Esophagus squamous epithelium (tissue), 5 donors: ENCODE measurements at places on chromosomes 6 and 20.

DNA sequence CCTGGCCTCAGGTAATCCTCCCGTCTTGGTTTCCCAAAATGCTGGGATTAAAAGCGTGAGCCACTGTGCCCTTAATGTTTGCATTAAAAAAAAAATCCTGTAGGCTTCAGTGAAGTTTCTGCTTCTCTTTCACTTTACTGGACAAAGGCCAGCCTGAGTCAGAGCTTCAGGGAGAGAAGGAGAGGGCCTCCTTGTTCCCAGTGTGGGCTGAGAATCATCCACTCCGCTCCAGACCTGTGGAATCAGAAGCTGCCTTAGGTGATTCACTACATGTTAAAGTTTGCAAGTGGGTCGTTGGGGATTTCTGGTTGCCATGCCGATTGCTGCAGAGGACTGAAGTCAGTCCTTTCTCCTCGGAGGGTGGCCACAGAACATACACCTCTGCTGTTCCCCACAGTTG lies 113.3 kb upstream of the EEF1E1 start:
- no peak for DNase-seq

GRCh38 chr6:46517202-46517601 lies 26.0 kb upstream of the RCAN2 start:
- no peak for DNase-seq

- no peak for DNase-seq
Observed at GRCh38 chr6:124868481-124868880, 93.8 kb upstream of the RNF217 start.

- no peak for DNase-seq
Observed at GRCh38 chr20:32456869-32457478, 98.8 kb downstream of the ASXL1 start.

GRCh38 chr20:17673084-17673483 lies 9.0 kb downstream of the RRBP1 start:
- no peak for DNase-seq

DNA sequence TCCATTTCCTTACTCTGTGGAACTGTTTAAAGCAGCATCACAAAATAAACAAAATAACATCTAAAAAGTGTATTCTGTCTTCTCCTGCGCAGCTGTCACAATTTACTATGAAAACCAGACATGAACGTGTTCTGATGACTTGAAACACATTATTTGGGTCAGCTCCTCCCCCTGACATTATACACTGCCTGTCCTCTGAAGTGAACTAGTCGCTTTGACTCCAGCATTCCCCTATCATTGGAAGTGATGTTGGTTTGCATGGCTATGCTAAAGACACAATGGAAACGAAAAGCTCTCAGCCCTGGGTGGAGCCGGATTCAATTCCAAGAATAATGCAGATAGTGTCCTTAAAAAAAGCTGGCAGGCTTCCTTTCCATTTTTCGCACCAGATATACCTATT lies 125.9 kb downstream of the FYN start:
- DNase-seq, result no peak

DNA sequence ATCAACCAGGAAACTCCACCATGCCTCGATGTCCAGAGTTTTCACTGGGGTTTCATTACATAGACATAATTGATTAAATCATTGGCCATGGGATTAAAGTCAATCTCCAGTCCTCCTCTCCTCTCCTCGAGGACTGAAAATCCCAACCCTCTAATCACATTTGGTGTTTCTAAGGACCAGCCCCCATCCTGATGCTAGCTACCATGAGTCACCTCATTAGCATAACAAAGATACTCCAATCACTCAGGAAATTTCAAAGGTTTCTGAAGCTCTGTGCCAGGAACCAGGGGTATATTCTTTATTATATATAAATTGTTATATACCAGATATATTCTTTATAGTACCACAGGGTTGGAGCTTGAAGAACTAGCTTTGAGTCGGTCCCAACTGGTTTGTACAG lies 212.9 kb upstream of the PRND start:
- DNase-seq, result no peak

- no peak for DNase-seq
Observed at GRCh38 chr20:37968841-37969401, 64.3 kb downstream of the TTI1 start.

- DNase-seq, result no peak
Observed at GRCh38 chr6:55895972-55896730, 20.8 kb upstream of the BMP5 start.

GRCh38 chr6:41051873-41052272 lies 1.1 kb upstream of the APOBEC2 start:
- no peak for DNase-seq

DNA sequence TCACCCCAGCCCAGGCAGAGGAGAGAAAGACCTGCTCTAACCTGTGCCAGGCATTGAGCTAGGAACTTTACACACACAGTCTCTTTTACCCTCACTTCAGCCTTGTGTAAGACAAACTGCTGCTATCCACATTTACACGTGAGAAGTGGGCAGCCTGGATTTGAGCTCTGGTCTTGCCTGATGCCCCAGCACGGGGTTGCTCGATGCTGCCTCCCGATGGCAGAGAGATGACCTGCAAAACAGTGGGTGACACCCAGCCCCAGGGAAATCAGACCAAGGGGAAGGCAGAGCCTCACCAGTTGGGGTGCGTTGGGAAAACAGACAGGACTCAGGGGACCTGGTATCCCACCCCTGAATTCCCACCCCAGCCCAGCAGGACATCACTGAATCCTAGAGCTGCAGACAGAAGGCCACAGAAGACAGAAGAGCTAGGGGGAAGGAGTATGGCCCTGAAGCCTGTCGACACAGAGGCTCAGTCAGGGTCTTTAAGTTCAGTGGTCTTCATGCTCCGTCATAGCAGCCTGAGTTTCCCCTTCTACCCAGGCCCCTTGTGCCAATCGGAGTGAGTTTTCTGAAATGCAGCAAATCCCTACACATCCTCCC lies 990 bp downstream of the BPI start:
- no peak for DNase-seq

DNA sequence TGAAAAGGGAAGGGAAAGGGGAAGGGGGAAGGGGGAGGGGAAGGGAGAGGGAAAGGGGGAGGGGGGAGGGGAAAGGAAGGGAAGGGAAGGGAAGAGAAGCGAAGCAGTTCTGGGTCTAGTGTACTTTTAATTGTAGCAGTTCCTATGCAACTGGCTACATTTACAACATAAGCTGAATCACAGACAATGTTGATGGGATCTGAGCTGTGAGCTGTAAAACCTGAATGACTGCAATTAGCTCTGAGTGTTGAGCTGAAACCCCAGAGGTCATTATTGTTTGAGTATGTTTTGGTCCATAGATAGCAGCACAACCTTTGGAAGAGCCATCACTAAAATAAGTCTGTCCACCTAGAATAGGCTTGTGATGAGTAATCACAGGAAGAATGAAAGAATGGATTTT lies 7.2 kb upstream of the ABHD12 start:
- DNase-seq, result no peak

DNA sequence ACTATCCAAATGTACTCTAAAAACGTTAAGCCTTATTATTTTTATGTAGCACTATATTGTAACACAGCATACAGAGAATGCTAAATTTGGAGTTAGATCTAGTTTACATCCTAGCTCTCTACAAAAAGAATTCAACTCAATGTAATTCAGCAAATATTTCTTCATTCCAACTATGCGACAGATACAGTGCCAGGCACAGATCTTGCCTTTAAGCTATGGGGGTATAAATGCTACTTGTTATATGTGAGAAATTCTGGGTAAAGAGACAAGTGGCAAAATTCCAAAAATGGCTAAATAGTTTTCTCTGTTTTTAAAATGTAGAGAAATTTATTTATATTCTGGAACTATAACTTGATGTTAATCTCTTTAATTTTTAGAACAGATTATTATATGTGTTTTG lies 63.2 kb downstream of the SEL1L2 start:
- DNase-seq, result no peak

DNA sequence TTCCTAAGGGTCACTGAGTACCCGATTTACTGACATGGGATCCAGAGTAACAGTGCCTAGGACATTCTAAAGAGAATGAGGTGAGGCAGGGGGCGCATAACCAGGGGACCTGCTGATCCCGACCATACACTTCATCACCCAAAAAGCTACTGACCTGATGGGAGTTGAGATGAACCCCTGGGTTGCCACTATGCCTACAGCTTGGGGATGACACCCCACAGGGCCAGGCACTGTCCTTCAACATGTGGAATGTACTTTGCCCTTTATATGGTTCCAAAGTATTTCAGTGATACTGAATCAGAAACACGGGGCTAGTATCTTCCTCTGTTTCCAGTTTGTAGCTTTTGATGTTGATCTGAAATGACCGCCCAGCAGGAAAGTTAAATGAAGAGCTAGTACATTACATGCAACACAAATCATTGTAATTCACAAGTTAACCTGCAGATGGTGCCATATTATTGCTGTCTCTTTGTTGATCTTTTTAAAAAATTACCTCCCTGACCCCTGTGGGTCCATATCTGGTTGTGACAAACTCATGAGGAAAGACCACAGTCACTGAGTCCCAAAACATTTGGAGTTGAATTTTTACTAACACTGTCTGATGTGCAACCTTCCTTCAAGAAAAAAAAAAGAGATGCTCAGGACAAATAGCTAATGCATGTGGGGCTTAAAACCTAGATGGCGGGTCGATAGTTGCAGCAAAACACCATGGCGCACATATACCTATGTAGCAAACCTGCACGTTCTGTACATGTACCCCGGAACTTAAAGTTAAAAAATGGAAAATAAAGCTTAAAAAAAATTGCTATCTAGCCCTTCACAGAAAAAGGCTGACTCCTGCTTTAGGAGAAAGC lies 42.7 kb upstream of the GCNT2 start:
- DNase-seq, result no peak

GRCh38 chr6:116201538-116201937 lies 52.3 kb downstream of the TSPYL4 start:
- DNase-seq, result no peak

- DNase-seq, result no peak
Observed at GRCh38 chr20:36279362-36279761, 26.8 kb upstream of the DLGAP4 start.

GRCh38 chr20:38307371-38308046 lies 3.6 kb downstream of the BPI start:
- DNase-seq, result no peak

DNA sequence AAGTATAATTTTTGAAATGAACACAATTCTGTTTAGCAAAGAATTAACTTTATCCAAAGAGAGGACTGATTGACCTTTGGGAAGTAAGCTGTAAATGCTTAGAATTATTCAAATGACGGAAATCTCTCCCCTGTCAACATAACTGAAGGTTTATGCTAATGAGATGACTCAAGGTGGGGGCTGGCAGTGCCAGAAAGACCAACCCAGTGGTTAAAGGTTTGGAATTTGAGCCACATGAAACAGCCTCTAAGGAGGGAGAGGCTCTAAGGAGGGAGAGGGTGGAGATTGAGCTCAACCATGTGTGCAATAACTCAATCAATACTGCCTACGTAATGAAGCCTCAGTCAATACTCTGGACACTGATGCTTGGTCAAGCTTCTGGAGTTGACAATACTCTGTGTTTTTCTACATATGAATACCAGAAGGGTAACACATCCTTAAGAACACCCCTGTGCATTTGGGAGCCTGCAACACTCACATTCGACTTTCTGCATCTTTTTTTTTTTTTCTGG lies 123.4 kb upstream of the TENT5A start:
- no peak for DNase-seq

GRCh38 chr20:19478320-19478895 lies 266.0 kb downstream of the SLC24A3 start:
- no peak for DNase-seq

DNA sequence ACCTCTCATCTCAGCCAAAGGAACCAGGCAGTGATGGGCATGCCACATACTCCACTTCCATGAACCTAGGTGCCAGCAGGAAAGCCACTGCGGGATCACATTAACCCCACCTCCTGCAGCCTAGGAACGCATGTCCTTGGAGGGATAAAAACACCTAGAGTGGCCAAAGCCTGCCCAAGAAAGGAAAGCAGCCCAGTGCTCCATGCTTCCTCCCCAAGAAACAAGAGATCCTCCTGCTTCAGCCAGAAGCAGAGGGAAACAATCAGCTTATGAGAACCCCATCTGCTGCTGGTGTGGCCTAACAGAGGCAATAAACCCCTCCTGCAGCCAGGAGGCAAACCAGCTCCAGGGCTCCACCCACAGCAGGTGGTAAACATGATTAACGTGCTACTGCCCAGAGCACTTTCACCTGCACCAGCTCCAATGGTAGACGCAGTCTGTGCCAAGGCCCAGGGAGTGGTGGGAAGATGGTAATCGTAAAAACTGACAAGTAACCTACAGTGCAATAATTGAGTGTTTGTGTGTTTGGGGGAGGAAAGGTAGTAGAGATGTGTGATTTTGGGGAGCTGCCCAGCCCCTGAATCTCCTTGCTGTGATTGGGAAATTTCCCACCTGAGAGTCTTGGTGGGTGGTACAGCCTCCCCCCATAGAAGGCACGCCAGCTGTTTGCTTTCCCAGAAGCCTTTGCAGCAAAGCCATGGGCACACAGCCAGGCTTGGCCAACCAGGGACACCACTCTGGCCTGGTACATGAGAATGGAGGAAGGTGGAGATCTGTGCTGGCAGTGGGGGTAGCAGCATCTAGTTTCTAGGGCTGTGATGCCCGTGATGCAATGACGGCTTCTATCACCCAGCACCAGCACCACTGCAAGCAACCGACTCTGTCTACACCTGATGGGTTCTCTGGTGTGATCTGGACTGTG lies 50.6 kb upstream of the TBC1D7 start:
- DNase-seq, result no peak

DNA sequence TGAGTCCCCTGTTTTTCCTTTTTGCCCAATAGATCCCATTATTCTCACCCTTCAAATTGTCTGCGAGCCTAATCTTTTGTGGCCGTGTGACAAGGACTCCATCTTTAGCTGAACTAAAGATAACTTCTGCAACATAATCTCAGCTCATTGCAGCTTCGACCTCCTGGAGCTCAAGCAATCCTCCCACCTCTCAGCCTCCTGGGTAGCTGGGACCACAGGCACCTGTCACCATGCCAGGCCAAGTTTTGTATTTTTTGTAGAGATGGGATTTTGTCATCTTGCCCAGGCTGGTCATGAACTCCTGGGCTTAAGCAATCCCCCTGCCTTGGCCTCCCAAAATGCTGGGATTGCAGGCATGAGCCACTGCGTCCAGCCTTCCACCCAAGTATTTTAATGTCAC lies 161.0 kb downstream of the GJA1 start:
- no peak for DNase-seq

GRCh38 chr6:53042112-53042511 lies 23.1 kb upstream of the FBXO9 start:
- DNase-seq, result no peak

- DNase-seq, result no peak
Observed at GRCh38 chr6:166351715-166352285, 9.5 kb upstream of the SFT2D1 start.

GRCh38 chr6:37630281-37630799 lies 67.3 kb downstream of the MDGA1 start:
- no peak for DNase-seq

GRCh38 chr6:125190667-125191066 lies 37.1 kb downstream of the TPD52L1 start:
- no peak for DNase-seq

DNA sequence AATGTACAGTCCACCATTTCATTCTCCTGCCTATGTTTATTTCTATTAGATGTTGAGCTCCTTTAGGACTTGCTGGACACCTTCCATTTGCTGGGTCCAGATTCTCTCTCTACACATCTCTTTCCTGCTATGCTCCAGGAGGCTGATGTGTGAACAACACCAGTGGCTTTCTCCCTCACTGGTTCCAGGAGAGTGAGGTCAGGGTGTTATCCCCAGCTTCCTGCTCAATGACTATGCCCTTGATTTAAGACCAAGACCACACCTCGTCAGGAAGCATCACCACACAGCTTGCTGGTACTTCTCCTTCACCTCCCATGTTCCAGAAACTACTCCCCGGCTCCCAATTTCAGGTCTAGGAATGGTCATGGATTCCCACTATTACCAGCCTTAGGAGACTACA lies 31.3 kb upstream of the E2F3 start:
- no peak for DNase-seq
